ENCODE measurements at places on chromosomes 11 and 22.

GRCh38 chr11:113725407-113725806 lies 19.3 kb upstream of the TMPRSS5 start:
- DNase-seq: no peak

DNA sequence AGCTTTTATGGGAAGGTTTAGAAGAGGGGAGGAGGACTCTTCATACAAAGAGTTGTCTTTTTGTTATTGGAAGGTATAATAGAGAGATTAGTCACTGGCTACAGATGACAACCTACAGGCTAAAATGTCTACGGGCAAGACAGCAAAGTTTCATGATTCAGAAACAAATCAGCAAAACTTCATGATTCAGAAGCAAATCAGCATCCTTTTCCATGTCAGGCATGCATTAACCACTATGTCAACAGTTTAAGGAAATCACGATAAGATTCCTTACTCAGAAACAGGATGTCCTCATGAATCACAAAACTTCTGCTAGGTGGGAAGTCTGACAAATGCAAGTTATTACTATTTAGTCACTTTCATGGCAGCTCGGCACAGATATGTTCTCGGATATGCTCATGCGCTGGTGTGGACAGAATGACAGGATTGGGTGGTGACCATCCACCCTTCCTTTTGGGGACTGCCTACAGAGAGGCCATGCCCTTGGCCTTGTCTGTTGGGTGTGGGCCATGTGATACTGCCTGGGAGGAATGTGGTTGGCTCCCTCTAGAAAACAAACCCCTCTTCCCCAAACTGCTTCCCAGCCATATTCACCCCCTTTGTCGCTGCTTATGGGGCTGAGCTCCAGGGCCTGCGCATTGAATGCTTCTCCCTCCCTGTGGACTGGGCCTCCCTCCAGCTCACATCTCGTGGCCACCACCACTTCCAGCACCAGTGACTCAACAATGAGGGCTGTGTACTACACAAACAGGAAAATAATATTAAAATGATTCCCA lies 10.1 kb downstream of the C11orf91 start:
- DNase-seq: no peak

DNA sequence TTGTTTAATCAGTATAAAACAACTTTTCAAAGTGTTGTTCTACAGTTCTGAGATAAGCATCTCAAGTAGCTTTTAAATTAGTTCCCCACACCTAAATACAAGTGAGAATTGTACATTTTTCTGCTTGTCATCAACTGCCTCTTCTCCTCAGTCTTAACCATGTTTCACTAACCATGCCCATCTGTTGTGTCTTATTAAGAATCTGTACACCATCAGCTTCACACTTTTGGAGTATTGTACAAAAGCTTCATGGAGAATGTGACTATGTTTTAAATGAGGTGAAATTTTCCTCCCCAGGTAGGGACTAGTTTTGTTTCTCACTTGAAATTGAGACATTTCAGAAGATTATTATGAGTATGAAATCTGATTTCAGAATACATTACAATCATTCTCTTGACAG lies 52.4 kb downstream of the SIK2 start:
- no peak for DNase-seq

DNA sequence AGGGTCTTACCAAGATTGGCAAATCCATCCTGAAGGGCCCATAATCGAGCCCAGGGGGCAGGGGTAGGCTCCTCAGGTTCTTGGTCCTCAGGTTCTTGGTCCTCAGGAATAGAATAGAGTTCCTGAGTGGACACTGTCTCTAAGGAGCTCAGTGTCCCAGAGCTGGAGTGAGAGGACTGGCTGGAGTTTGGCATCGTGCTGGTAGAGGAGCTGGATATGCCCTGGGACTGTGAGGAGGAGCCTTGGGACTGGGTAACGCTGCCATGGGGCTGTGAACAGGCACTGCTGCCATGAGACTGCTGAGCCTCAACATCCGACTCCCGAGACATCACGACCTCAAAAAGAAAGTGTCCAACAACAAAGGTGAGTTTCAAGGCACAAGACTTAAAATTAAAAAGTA lies 7.2 kb downstream of the CHEK2 start:
- DNase-seq: no peak

- no peak for DNase-seq
Measured at GRCh38 chr22:22394591-22394990, 114.0 kb downstream of the ZNF280B start.

- DNase-seq: no peak
Measured at GRCh38 chr22:19549428-19549827, 25.2 kb upstream of the CLDN5 start.

DNA sequence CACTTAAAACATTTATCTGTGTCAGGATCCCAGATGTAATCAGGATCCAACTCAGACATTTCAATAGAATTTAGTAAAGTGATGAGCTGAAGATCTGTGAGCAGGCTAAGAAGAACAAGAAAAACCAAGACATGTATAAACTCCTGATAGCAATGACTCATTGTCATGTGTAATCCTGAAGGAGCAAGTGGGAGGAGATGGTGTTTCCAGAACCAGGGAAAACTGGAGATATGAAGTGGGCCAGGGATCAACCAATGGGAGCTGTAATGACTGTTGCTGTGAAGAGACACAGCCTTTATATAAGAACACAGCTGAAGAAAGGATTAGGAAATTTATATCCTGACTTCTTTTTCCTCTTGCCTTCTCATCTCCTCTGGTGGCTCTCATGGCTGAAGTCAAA lies 682.5 kb upstream of the ARHGAP42 start:
- DNase-seq: no peak

All from iPS DF 19.7 (cell line).